Right lung (tissue), 10 donors: ENCODE measurements at places on chromosomes 2 and 18. TPM values are rescaled to one million over a fixed set of nuclear protein-coding genes. Genes with fewer than 3 reads are reported as not detected.

IL36RN gene
- polyA plus RNA-seq: 0.04 TPM

STAT4 gene
- 11.0 TPM for polyA plus RNA-seq

SCN7A gene
- polyA plus RNA-seq: 99.0 TPM

FSHR gene
- not detected for polyA plus RNA-seq

CHST9 gene
- 3.3 TPM for polyA plus RNA-seq

CIDEA gene
- polyA plus RNA-seq: 0.89 TPM

TGFA gene
- polyA plus RNA-seq: 0.36 TPM
